ENCODE measurements at places on chromosomes 1 and 21. TPM values are rescaled to one million over a fixed set of nuclear protein-coding genes. Genes with fewer than 3 reads are reported as not detected.

GRCh38 chr1:70517444-70517843 lies 106.4 kb downstream of the CTH start:
- no peak for DNase-seq

GRCh38 chr1:228986093-228986904 lies 251.0 kb downstream of the RHOU start:
- peak; percentile 57 for DNase-seq

- DNase-seq: no peak
Observed at GRCh38 chr1:102757363-102757762, 351.0 kb downstream of the COL11A1 start.

DNA sequence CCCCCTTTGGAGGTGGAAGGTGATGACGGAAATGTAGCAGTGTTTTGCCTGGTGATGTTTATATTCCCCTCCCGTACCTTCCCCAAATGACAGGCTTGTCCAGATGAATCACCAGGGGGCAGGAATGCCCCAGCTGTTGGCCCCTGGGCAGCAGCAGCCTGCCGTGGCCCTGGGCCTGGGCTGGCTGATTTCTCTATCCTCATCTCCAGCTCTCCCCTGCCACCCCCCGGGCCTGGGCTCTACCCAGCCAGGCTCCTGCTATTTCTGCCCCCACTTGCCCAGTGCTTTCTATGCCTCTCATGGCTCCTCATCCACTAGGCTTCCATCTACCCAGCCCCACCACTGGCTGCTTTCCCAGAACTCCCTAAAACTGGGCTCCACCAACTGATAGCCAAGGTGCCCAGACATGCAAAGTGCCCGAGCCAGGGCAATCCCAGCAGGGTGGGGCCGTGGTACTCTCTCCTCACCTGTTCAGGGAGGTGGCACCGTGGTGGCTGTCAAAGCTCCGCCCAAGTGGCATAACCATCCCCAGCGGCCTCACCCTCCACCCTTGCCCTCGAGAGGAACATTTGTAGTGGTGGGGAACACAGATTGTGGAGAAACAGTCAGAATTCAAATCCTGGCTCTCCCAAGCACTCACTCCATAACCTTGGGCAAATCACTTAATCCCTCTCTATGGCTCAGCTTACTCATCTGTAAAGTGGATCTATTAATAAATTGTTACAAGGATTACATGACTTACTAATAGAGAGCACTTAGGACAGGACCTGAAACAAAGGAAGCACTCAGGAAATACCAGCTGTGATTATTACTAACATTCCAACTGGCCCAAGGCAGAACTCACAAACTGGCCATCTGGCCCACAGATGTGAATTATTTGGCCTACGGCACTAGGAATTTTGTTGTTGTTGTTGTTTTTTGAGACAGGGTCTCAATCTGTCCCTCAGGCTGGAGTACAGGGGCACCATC lies 12.8 kb upstream of the ECE1 start:
- DNase-seq: peak; percentile 43

DNA sequence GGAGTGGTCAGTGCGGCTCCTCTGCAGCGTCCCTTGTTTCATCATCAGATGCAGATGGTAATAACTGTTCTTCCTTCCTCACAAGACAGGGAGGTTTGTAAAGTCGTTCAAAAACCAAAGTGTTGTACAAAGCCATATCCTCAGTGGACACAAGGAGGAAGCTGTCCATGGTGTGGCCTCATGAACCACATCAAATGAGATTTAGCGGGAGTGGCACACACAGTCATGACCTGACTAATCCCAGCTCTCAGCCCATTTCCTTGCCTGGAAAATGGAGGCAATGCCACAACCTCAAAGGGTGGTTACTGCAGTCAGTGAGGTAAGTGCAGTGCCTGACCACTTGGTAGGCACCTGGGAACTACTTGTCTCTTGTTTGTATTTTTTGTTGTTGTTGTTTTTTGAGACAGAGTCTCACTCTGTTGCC lies 13.4 kb downstream of the ENTREP3 start:
- no peak for DNase-seq

MCL1 gene
- 154 TPM for polyA plus RNA-seq

ADAMTS1 gene
- polyA plus RNA-seq: 24.9 TPM

SPSB1 gene
- polyA plus RNA-seq: 6.7 TPM

NRIP1 gene
- 30.9 TPM for polyA plus RNA-seq

FLG2 gene
- 0.03 TPM for polyA plus RNA-seq

KCNH1 gene
- polyA plus RNA-seq: 0.45 TPM

PSEN2 gene
- polyA plus RNA-seq: 107 TPM
